Stimulated activated CD4-positive, alpha-beta T cell treated with anti-CD3 and anti-CD28 coated beads, Interleukin-1b, Interleukin-23, amount 100 ng/mL, for 1 hour (primary cell): ENCODE measurements at places on chromosomes 4 and X.

DNA sequence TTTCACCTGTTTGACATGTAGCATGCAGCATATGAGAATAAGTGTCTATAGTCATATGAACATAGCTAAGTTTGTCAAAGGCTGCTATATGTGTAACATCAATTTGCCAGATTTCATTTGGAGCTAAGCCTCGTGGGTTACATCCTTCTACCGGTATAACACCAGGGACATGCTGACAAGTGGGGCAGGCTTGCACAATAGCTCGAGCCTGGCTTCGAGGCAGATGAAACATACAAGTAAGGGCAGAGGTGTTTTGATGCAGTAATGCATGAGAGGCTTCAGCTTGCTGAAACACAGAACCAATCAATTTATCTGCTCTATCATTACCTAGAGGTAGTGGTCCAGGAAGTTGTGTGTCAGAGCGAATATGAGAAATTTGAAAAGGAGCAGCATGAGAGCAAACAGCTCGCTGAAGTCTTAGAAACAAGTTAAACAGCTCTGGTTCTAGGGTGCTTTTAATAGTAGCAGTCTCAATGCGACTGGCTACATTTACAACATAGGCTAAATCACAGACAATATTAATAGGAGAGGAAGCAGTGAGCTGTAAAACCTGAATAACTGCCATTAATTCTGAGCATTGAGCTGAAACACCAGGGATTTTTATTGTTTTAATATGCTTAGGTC is 14.9 kb upstream of the UGDH start:
- no peak for DNase-seq

GRCh38 chr4:132269303-132269990 is 879.6 kb upstream of the PCDH10 start:
- no peak for DNase-seq

- DNase-seq = no peak
These were observed 11.3 kb downstream of the DTHD1 start for GRCh38 chr4:36292556-36293188.

- no peak for DNase-seq
These were observed 1.6 kb downstream of the SHISA3 start for GRCh38 chr4:42398871-42399331.

GRCh38 chrX:150032742-150033141 is 94.5 kb upstream of the EOLA2 start:
- DNase-seq = no peak

- DNase-seq = no peak
These were observed 296.8 kb downstream of the IDS start for GRCh38 chrX:149208307-149208706.

- DNase-seq = no peak
These were observed 41.7 kb downstream of the KDM6A start for GRCh38 chrX:44914532-44915198.

DNA sequence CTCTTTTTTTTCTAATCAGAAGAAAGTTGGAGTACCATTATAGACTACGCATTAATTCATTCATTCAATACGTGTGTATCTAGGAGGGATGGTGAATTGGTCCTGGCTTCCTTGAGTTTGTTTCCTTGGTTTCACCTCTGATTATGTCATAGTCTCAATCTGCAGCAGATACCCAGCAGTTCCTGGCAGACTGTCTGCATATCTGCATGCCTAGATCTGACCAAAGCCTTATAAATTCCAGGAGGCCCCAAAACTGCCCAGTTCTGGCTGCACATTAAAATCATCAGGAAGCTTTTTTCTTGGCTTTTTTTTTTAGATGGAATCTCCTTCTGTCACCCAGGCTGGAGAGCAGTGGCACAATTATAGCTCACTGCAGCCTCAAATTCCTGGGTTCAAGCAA is 27.2 kb upstream of the SLC34A2 start:
- DNase-seq = no peak

- DNase-seq = no peak
These were observed 53.2 kb upstream of the C4orf54 start for GRCh38 chr4:99710681-99711345.

GRCh38 chrX:96987228-96987627 is 103.5 kb downstream of the RPA4 start:
- DNase-seq = no peak

DNA sequence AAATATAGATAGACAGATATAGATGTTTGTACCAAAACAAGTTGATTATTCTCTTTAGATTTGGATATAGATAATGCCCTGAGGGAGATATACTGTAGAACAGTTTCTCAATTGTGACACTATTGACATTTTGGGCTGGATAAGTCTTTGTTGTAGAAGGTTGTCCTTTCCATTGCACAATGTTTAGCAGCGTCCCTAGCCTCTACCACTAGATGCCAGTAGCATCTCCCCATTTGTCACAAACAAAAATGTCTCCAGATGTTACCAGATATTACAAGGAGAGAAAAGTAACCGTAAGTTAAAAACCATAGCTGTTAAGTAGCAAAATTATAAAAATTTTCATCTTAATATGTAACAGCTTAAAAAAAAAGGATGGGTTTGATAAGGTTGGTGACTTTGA is 2595.3 kb downstream of the ARAP2 start:
- DNase-seq = no peak

DNA sequence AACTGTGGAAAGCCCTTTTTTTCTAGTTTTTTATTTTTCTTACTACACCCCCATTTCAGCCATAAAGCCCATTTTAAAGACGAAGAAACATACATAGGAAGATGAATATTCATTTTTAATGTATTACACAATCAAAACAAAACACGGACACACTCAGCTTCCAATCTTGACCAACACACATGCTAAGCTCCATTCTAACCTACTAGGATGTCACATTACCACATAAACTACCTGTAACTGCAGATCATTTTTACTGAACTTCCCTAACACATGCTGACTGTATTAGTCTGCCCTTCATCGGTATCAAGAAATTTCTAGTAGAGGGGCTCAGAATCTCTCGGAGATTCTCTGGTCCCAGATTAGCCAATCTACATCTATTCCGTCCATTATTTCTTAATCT is 1.8 kb downstream of the CCNI start:
- DNase-seq = no peak
